ENCODE measurements at places on chromosomes 6 and 20. TPM values are rescaled to one million over a fixed set of nuclear protein-coding genes. Genes with fewer than 3 reads are reported as not detected.

GRCh38 chr6:93389192-93389591 is 30.2 kb downstream of the EPHA7 start:
- DNase-seq, result no peak

GRCh38 chr6:17867880-17868279 is 119.6 kb downstream of the KIF13A start:
- DNase-seq, result no peak

DNA sequence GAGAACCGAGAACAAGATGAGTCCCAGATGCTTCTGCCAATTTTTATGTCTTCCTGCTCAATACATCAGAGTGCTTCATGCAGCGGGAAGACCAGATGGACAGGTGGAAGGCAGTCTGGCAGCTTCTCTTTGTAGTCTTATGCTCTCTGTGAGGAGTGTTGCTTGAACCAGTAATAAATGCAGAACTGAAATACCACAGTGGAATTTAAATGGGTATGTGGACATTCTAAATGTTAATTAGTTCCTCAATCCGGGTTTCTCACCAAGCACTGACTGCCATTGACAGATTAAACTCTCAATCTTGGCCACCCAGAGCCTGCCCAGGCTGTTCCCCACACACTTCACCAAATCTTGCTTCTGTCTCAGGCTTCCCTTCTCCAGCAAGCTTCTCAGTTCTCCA is 695.5 kb upstream of the CHD6 start:
- no peak for DNase-seq

- DNase-seq, result no peak
These were observed 31.8 kb upstream of the PHACTR3 start for GRCh38 chr20:59572515-59572914.

DNA sequence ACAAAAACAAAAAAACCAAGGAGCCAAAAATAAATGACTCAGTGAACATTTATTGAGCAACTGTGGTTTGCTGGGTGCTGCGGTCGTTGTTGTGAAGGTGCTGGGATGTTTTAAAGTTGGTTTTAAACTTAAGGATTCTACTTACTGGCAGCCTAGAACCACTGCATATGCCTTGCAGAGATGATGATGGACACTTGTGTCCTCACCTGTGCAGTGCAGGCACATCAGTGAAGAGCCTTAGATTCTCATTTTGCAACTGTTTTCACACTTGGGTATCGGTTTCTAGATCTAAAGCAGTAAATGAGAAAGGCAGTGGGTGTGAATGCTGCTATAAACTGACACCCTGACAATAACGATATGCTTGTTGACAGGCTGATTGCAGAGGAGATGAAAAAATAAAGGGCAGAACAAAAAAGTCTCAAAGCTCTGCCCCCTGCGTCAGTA is 68.8 kb downstream of the UTRN start:
- no peak for DNase-seq

Gene TINAG
- not detected for total RNA-seq

Gene LCA5
- total RNA-seq, result 6.8 TPM
